Suprapubic skin (tissue), 4 donors: ENCODE measurements at places on chromosomes 13 and 19.
A peak's percentile ranks its signal among the peaks of the same experiment; 100 is the strongest.

DNA sequence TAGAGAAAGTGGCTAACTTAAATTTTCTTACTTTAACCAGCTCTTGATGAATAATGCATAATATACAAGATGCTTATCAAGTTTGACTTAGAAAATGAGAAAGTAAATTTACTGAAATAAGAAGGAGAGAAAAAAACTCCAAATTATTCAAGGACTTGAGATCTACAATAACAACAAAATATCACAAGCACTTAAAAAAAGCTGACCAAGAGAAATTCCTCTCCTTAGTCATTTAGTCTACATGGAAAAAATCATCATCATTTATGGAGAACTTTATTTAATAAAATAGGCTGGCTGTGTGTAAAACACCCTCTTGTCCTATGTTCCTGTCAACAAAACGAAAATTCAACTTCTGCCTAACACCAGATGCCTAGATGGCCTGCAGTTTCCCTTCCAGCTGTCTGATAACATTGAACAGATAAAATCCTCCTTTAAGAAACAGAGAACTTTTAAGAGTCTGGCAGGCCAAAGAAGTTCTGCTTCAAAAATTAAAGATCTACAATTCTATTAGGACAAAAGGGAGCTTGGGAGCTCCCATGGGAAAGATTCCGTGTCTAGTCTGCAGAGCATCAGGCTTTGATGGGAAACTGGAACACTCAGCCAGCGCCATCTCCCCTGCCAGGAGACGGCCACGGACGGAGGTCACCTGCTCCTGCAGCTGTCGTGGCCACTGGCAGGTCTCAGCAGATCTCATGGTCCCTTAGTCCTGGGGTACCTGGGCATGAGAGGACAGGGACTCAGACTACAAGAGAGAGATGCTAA is 37.9 kb upstream of the ATP11A start:
- H3K27ac ChIP-seq: no peak overlapping the region
- no peak for DNase-seq
- H3K36me3 ChIP-seq: no peaks in the 10 kb centered on the region
- peaks cover 4% of the 10 kb centered on the region for H3K4me1 ChIP-seq
- H3K4me3 ChIP-seq: no peak overlapping the region

DNA sequence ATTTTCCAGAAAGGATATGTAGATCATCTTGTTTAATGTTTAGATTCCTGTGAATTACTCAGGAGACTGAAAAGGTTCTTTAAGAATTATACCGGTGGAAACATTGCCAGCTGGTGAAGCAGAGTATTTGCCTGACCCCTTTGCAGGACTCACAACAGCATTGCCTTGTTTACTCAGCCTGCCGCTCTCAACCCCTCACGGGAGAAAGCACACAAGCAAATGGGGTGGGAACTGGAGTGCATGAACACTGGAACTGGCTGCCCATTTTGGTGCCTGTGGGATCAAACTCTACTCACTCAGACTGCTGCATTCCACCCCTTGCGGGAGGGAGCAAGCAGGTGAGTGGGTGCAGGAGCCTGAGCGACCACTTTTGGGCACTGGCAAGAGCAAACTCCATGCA is 804.7 kb upstream of the SLITRK1 start:
- no peak overlapping the region for H3K27ac ChIP-seq
- no peaks in the 10 kb centered on the region for H3K27me3 ChIP-seq
- H3K4me1 ChIP-seq: no peaks in the 10 kb centered on the region
- no peak overlapping the region for H3K4me3 ChIP-seq
- H3K36me3 ChIP-seq: no peaks in the 10 kb centered on the region

- no peak overlapping the region for H3K27ac ChIP-seq
- no peaks in the 10 kb centered on the region for H3K36me3 ChIP-seq
- H3K4me3 ChIP-seq: no peak overlapping the region
- DNase-seq: no peak
These were observed 436.5 kb downstream of the KCTD12 start for GRCh38 chr13:76449716-76450115.

DNA sequence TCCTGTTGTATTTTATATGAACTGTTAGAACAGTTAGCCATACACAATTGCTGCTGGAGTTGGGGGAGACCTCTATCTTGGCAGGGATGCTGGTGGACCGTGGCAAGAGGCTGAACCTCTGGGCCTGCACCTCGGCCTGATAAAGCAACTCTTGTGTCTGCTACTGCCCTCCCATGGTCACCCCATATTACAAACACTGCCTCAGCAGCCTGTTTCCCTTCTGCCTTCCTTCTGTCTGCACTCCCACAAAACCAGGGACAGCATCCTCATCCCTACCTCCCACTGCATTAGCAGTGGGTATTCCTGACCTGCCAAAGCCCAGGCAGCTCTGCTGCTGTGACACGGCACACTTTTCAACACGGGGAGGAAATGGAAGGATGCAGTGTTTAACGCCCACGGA is 456.4 kb downstream of the FGF14 start:
- no peak overlapping the region for H3K27ac ChIP-seq
- no peaks in the 10 kb centered on the region for H3K27me3 ChIP-seq
- no peak for DNase-seq
- no peak overlapping the region for H3K4me3 ChIP-seq

DNA sequence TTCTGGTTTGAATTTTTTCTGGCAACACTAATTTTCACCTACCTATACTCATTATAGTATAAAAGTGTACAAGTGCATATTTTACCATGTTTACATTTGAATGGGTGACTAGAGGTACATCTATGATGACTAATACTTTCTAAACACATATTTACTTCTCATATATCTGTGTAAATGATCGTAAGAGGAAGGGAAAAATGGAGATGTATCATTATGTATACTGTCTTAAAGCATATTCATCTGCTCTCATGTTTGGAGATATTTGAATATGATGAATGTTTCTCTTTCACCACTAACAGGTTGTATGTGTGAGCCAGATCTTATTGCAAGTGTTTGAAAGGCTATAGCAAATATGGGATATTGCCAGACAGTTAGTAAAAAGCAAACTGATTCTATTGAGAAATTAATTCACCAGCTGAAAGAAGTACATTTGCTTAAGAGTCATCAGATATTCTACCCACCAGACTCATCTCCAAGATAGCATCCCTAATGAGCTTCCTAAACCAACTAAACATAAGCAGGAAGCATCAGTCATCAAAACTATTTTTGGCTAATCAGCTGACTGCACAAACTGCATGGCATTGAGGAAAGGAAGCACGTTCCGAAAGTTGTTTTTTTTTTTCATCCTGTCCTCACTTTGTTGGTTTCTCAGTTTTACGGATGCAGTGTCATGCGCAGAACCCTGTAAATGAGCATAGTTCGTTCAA is 738.2 kb downstream of the GPC5 start:
- no peaks in the 10 kb centered on the region for H3K36me3 ChIP-seq
- no peaks in the 10 kb centered on the region for H3K4me1 ChIP-seq
- no peaks in the 10 kb centered on the region for H3K27me3 ChIP-seq
- no peak overlapping the region for H3K4me3 ChIP-seq

GRCh38 chr13:42788601-42789000 is 7.2 kb downstream of the FAM216B start:
- no peak overlapping the region for H3K4me3 ChIP-seq
- no peaks in the 10 kb centered on the region for H3K36me3 ChIP-seq
- no peaks in the 10 kb centered on the region for H3K4me1 ChIP-seq

DNA sequence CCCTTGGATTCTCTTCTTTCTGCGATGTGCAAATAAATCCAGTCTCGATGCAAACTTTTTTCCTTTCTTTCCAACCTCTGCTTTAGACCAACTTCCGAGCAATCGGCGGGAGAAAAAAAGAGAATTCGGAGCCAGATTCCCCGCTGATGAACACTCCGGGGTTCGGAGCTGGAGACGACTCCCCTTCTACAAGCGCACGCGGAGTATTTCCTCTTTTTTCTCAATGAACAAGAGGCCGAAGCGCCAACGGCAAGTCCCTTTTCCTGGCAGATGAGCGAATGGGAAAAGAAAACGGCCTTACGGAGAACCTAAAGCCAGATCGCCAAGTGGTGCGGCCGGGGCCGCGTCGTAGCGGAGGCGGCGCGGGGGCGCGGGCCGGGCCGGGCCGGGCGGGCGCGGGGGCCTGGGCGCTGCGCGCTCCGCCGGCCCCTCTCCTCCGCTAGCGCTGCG is 250 bp downstream of the SPRY2 start:
- peaks cover 28% of the 10 kb centered on the region for H3K4me1 ChIP-seq
- DNase-seq: peak; percentile 65
- no peaks in the 10 kb centered on the region for H3K36me3 ChIP-seq
- H3K4me3 ChIP-seq: peak overlapping the region; percentile 92

DNA sequence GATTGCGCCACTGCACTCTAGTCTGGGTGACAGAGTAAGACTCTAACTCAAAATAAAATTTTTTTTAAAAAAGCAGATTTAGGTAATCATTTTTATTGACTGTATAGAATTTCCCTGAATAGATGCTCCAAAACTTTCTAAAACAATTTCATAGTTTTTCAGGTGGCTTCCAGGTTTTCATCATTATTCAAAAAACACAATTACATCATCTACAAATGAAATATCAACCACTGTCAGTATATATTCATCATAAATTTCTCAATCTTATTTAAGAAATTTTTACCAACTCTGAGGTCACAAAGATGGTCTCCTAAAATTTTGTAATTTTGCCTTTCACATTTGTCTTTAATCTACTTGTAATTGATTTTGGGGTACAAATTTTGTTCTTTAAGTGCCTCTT is 48.1 kb downstream of the ZC3H13 start:
- H3K4me3 ChIP-seq: no peak overlapping the region
- H3K27ac ChIP-seq: no peak overlapping the region
- no peaks in the 10 kb centered on the region for H3K4me1 ChIP-seq
- no peak for DNase-seq
- no peaks in the 10 kb centered on the region for H3K27me3 ChIP-seq
- H3K36me3 ChIP-seq: peaks cover 54% of the 10 kb centered on the region

DNA sequence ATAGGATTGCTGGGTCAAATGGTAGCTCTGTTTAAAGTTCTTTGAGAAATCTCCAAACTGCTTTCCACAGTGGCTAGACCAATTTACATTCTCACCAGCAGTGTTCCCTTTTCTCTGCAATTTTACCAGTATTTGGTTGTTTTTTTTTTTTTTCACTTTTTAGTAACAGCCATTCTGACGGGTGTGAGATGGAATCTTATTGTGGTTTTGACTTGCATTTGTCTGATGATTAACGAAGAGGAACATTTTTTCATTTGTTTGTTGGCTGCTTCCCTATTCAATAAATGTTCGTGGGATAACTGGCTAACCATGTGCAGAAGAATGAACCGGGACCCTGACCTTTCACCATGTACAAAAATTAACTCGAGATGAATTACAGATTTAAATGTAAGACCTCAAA is 31.2 kb downstream of the CYP4F2 start:
- no peak overlapping the region for H3K27ac ChIP-seq
- no peaks in the 10 kb centered on the region for H3K36me3 ChIP-seq
- H3K4me3 ChIP-seq: no peak overlapping the region
- H3K4me1 ChIP-seq: peaks cover 18% of the 10 kb centered on the region
- peaks cover 17% of the 10 kb centered on the region for H3K27me3 ChIP-seq

DNA sequence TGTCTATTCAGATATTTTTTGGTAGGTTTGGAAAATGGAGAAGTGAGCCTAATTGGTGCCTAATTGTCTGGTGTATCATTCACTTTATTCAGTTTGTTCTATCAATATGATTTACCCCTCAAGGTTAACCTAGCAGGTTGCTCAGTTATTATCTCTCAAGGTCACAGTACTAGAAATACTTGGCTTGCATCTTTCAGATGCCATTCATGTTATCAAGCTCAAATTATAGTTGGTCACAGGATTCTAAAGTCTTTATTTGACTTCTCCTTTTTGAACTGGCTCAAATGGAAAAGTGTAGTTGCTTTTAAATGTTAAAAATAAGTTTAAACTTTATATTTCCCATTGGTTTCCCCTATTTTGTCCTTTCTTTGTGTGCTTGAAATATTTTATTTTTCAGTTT is 2.6 kb downstream of the KCNRG start:
- DNase-seq: no peak
- H3K4me3 ChIP-seq: no peak overlapping the region
- peaks cover 13% of the 10 kb centered on the region for H3K4me1 ChIP-seq
